Esophagus muscularis mucosa (tissue), 4 donors: ENCODE measurements at places on chromosomes 3 and 15. TPM values are rescaled to one million over a fixed set of nuclear protein-coding genes. Genes with fewer than 3 reads are reported as not detected.
A peak's percentile ranks its signal among the peaks of the same experiment; 100 is the strongest.

- no peak overlapping the region for H3K4me3 ChIP-seq
- peaks cover 13% of the 10 kb centered on the region for H3K4me1 ChIP-seq
- H3K36me3 ChIP-seq: no peaks in the 10 kb centered on the region
- H3K27ac ChIP-seq: no peak overlapping the region
- no peaks in the 10 kb centered on the region for H3K27me3 ChIP-seq
Measured at GRCh38 chr15:56767315-56767714, 34.0 kb upstream of the ZNF280D start.

- no peaks in the 10 kb centered on the region for H3K27me3 ChIP-seq
- DNase-seq: no peak
- H3K4me3 ChIP-seq: no peak overlapping the region
- no peaks in the 10 kb centered on the region for H3K36me3 ChIP-seq
- peak overlapping the region; percentile 39 for H3K27ac ChIP-seq
Measured at GRCh38 chr15:89662893-89663626, 7.8 kb upstream of the KIF7 start.

GRCh38 chr3:152352554-152352953 is 83.8 kb downstream of the MBNL1 start:
- no peak overlapping the region for H3K27ac ChIP-seq
- no peaks in the 10 kb centered on the region for H3K27me3 ChIP-seq
- DNase-seq: no peak
- H3K4me1 ChIP-seq: peaks cover 49% of the 10 kb centered on the region

GRCh38 chr15:69394556-69395282 is 19.4 kb upstream of the KIF23 start:
- no peaks in the 10 kb centered on the region for H3K27me3 ChIP-seq
- peaks cover 10% of the 10 kb centered on the region for H3K4me1 ChIP-seq
- peak overlapping the region; percentile 7 for H3K4me3 ChIP-seq
- H3K36me3 ChIP-seq: no peaks in the 10 kb centered on the region
- peak; percentile 94 for DNase-seq
- H3K27ac ChIP-seq: no peak overlapping the region

DNA sequence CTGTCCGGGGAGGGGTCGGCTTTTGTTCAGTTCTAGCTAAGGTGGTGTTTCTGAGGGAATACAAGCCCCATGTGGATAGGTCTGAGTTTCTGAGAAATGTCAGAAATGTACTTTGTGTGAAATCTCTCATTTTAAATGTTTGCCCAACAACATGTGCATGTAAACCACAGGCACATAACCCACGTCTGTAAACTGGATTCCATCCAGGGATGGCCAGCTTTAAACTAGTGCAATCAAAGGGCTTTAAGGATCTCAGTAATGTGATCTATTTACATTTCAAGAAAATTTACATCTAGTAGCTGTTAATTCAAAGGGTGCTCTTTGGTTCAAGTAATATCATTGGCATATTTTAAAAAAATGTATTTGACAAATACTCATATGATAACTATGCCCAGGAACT is 52.0 kb downstream of the POLR2M start:
- H3K36me3 ChIP-seq: no peaks in the 10 kb centered on the region
- no peaks in the 10 kb centered on the region for H3K27me3 ChIP-seq
- no peak overlapping the region for H3K4me3 ChIP-seq
- DNase-seq: no peak
- no peak overlapping the region for H3K27ac ChIP-seq

DNA sequence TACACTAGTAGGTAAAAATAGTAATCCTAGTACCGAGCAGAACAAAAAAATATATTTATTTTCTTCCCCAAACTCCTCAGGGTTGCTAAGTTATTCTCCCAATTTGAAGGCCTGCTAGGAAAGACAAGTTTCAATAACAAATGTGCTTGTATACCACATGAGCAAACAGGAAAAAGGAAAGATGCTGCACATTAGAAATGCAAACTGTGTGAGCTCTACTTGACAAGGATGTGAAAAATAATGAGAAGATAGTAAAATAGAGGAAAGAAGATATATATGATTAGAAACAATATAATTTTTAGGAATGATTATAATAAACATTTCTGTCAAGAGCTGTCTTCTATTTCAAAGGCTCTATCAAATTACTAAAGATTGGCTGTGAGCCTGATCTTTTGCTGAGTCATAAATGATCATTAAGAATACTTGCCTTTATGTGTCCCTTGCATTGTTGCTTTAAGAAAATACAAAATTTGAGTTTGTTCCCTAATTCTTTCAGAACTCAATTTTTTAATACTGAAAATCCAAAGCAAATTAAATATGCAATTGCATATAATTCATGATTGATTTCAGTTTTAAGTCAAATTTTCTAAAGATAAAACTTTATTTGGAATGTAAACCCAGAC is 174.2 kb downstream of the NEK10 start:
- no peak overlapping the region for H3K4me3 ChIP-seq
- no peaks in the 10 kb centered on the region for H3K36me3 ChIP-seq
- DNase-seq: no peak
- H3K27ac ChIP-seq: no peak overlapping the region
- H3K4me1 ChIP-seq: peaks cover 7% of the 10 kb centered on the region

DNA sequence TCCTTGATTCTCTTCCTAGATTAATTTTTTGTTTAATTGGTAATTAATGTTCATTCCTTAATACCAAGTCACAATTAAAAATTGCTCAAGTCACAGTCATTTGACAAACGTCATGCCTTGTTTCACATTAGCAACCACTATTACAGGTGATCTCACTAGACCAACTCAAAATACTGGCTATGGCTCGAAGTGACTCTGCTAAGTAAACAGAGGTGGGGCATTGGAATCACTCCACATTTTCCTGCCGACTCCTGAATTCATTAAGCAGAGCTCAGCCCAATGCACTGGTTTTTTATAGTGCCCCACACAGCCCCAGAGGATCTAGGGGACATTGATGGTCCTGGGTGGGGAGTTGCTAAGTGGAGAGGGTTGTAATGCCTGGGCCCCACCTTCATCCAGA is 201.2 kb upstream of the NSMCE3 start:
- H3K4me3 ChIP-seq: no peak overlapping the region
- H3K27me3 ChIP-seq: no peaks in the 10 kb centered on the region
- H3K4me1 ChIP-seq: no peaks in the 10 kb centered on the region
- DNase-seq: no peak
- no peak overlapping the region for H3K27ac ChIP-seq

DNA sequence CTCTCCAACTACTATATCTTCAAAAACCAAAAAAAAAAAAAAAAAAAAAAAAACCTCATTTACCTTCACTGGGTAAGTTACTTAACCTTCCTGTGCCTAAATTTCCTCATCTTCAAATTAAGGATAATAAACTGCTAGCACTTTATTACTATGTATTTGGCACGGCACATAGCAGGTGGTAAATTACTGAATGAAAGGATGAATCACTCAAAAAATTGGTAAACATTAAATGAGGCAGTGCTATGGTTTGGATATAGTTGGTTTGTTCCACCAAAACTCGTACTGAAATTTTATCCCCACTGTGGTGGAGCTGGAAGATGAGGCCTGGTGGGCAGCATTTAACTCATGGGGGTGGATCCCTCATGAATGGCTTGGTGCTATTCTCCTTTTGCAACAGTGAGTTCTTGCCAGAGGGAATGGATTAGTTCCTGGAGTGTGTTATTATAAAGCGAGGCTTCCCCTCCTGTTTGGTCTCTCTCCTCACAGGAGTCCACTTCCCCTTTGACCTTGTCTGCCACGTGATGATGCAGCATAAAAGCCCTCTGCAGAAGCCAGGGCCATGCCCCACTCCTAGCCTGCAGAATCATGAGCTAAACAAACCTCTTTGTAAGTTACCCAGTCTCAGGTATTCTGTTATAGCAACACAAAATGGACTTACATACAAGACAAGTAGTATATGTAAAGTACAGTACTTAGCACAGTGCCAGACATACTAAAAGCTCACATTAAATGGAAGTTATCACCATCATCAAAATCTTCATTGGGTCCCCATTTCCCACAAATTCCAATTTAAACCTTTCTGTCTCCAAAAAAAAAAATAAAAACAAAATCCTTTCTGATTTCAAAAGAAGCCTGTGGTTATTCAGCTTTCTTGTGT is 20.6 kb downstream of the DCUN1D1 start:
- no peak for DNase-seq
- H3K27me3 ChIP-seq: no peaks in the 10 kb centered on the region
- no peak overlapping the region for H3K27ac ChIP-seq
- no peak overlapping the region for H3K4me3 ChIP-seq
- peaks cover 23% of the 10 kb centered on the region for H3K4me1 ChIP-seq

The HCN4 gene
- total RNA-seq: 0.17 TPM

The CHRNA3 gene
- total RNA-seq: 3.3 TPM
